CD4-positive, alpha-beta T cell treated with Interleukin-2 at 100 ng/mL for 4 hours (primary cell): ENCODE measurements at places on chromosomes 2 and 18.

GRCh38 chr2:25314514-25315315 lies 27.0 kb downstream of the DNMT3A start:
- DNase-seq = peak; percentile 63

GRCh38 chr2:238139196-238140039 lies 950 bp downstream of the KLHL30 start:
- DNase-seq = peak; percentile 22

DNA sequence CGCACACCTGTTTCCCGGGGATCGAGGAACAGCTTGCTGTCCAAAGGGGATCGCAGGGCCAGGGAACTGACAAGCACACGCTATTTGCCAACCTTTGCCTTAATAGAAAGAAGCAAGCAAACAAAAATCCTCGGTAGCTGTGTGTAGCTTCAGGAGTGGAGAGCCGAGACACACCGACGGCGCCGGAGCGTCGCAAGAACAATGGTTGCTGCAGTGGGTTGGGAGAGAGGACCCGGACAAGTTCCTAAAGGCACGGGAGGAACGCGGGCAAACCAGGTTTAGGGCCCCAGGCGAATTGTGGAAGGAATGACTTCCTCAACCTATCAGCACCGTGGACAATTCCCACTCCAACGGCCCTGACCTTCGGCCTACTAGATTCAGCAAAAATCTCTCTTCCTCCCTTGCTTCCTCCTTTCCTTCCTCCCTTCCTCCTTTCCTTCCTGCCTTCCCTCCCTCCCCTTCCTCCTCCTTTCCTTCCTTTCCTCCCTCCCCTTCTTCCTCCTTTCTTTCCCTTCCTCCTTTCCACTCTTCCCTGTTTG lies 4.9 kb upstream of the NEUROD1 start:
- no peak for DNase-seq

DNA sequence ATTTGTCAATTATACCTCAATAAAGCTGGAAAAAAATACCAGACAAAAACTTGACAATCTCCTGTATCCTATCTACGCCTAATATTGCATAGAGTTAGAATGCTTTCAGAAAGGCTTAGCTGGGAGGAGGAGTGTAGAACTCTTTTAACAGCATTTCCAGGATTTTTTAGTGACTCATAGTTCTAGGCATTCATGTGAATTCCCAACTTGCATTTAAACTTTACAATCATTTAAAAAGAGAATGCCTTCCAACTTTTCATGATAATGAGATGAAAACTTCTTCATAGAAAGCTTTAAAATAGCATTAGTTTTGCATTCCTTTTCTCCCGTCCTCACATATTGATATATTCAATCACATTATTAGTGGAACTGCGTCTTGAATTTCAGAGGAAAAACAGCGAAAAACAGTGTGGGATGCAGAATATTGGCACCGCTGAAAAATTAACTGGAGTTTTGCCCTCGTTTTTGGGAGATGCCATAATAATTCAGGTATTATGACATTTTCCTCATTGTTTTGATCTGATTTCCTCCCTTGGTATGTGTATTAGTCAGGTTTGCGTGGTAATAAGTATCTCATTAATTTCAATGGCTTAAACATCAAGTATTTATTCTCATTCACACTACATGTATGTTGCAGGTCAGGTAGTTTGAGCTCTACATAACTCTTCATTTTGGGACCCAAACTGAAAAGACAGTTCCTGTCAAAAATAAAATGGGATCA lies 293.2 kb upstream of the FIGN start:
- DNase-seq = no peak

DNA sequence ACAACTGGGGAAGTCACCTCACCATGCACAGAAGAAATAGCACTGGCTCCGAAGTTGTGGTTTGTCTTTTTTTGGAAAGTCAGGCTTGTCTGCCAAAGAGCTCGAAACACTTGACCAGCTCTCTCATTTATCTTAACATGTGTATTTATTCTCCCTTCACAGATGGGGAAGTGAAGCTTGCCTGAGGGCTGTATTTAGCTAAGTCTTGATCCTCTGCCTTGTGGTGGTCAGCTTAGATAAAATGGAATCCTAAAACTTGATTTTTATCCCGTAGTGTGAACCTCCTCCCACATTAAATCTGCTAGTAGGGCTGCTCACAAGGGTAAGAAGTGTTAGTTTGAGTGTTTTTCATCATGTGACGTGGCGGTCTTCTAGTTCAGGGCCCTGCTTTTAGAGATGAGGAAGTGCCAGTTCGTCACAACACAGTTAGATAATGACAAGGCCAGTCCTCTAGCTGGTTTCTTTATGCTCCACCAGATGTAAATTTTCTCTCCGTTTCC lies 89.7 kb downstream of the TMEM247 start:
- DNase-seq = no peak
